Activated CD8-positive, alpha-beta memory T cell treated with anti-CD3 and anti-CD28 coated beads for 1 hour (primary cell): ENCODE measurements at places on chromosomes 4 and X.

DNA sequence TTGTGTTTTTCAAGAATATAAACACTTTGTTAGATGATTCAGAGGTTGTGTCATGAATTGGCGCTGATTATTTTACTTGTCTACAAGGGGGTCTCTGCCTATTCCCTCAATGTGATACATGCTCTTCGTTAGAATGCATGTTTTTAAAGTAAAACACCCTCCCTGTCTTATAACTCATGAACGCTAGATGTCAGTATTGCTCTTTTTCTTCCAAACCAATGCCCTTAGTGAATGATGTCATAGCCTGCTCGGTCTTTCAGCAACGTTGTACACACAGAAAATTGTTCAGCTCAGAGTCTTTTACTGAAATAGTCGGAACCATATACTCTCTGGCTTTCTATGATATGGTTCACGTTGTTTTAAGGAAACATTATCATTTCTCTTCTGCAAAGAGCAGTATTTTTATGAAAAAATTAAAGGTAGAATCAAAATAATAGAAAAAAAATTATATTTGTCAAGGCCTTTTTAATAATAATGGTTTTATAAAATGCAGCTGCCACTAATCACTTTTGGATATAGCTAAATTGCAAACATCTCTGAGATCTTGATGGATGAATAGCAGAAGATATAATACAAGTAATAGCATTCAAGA is 292.9 kb downstream of the TLL1 start:
- no peak for DNase-seq

- DNase-seq = no peak
Observed at GRCh38 chr4:142393127-142393526, 453.0 kb downstream of the INPP4B start.

- no peak for DNase-seq
Observed at GRCh38 chr4:139942241-139942640, 211.7 kb downstream of the MAML3 start.

DNA sequence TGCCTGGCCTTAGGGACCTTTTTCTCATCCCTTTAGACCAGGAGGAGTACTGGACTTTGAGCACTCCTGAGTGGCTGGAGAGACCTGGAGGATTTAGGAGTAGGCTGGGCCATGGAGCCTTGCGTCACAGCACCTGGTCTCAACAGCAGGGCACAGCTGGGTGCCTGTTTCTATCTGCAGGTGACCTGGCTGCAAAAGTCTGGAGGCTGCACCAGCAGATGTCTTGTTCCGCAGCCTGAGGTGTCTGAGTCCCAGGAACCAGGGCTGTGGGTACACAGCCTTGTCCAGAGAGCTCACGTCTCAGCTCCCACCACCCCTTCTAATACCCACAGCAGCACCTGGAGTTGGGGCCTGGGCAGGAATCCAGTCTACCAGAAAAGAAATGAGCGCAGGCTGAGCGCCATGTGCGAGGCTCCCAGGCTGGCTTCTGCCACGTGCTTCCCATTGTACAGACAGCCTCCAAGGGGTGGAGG is 5.0 kb upstream of the NSD2 start:
- DNase-seq = no peak

DNA sequence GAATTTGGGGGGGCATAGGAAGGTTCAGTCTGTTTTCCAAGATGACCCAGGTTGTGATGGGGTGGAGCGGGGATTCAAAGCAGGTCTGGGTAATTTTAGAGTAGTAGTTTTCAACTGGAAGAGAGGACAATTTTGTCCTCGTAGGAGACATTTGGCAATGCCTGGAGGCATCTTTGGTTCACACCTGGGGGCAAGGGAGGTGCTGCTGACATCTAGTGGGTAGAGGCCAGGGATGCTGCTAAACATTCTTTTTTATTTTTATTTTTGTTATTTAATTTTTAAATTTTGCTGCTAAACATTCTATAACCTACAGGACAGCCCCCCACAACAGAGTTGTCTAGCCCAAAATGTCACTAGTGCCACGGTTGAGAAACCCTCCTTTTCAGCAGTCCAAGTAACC is 1.9 kb downstream of the RAB9A start:
- DNase-seq = no peak

DNA sequence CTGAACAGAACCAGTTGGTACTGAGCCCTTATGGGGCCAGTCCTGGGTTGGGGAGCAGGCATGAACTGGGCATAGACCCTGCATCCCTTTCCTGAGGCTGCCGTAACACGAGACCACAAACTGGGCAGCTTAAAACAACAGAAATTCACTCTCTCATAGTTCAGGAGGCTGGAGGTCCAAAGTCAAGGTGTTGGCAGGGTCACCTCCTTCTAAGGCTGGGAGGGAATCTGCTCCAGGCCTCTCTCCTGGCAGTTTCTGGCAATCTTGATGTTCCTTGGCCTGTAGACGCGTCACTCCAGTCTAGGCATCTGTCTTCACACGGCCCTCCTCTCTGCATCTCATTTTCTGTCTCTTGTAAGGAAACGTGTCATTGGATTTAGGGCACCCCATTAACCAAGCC is 19.8 kb upstream of the SORCS2 start:
- no peak for DNase-seq

DNA sequence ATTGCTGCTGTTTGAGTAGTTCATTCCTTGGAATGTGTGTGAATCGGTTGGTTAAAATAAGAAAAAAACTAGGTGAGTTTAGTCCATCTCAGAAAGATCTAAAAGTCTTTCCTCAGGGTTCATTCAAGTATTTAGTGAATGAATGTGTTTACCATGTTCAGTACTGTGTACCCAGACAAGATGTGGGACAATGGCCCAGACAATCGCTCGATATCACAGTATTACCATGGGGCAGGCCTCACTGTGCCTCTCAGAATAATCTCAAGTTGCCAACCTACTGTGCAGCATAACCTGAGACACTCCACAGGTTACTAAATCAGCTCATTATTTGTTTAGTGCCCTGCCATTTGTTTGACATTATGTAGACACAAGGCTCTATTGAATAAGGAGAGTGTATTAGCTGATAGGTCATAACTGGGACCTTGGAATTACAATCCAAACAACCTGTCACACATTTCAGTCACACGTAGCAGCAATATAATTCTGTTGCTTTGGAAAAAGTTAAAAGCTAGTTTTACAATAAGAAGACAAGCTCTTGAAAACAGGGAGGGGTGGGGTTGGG is 24.9 kb upstream of the AMOT start:
- no peak for DNase-seq

GRCh38 chr4:83282049-83282535 is 2.5 kb downstream of the COQ2 start:
- DNase-seq = peak; percentile 21

DNA sequence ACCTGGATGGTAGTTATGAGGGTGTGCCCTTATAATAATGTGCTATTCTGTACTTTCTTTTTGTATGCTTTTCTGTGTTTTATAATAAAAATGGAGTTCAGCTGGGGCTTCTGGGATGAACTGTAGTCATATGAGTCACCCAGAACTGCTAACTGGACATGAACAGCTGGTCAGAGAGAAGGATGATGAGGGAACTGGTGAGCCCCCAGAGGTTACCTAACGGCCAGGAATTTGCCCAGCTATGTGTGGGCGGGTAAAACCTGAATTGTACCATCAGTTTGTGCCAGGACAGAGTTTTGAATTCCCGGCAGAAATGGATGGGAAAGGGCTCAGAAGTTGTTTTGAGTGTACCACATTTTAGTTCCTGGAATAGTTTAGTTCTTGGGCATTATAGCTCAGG is 138.0 kb upstream of the USP9X start:
- DNase-seq = no peak

DNA sequence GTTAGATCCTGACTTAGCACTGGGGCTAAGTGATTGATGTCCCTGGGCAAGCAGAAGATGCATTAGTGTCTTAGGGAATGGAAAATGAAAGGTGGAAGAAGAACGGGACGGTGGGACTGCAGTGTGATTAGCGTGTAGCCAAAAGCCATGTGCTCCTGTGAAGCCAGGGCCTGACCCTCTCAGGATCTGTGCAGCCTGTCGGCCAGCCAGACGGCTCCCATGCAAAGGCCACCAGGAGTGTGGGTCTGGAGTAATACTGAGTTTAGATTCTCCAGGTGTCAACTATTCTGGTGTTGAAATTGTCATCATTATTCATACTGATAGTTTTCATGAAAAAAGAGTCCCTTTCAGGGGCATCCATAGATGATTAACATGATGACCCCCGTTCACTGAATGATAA is 32.0 kb downstream of the REELD1 start:
- DNase-seq = no peak

DNA sequence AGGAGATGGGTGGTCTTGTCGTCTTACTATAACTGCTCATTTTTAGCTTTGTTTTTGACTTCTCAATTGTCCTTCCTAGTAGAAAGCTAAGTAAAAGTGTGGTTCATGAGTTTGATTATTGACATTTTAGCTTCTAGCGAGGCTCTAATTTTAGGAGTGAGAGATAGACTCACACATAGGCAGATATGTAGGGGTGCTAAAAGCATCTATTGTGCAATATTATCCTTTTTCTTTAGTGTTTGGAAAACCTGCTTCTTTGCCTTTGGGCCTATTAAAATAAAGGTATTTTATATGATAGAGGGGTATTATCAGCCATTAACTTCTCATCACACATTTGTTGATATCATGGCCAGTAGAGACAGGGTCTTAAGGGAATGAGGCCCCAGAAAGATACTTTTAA is 195.3 kb downstream of the SPRY1 start:
- DNase-seq = no peak

GRCh38 chr4:32010221-32010620 is 1290.1 kb downstream of the PCDH7 start:
- DNase-seq = no peak

GRCh38 chrX:17828171-17828570 is 32.9 kb downstream of the RAI2 start:
- no peak for DNase-seq

DNA sequence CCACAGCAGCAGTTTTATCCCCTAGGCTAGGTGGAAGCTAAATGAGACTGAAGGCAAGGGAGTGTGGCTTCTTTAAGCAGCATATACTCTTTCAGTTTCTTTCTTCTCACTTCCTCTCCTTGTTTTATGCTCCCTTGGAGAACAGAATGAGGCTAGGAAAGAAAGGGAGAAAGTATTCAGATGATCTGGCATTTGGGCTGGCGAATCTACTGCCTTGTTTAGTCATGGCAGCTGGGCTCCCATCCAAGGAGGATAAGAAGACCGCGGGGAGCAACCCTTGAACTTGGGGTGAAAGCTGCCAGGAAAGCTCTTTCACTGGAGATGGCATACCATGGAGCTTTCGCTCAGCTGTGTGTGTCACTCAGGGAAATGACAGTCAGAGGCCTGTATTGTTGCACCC is 72.1 kb downstream of the ARHGEF38 start:
- DNase-seq = no peak

DNA sequence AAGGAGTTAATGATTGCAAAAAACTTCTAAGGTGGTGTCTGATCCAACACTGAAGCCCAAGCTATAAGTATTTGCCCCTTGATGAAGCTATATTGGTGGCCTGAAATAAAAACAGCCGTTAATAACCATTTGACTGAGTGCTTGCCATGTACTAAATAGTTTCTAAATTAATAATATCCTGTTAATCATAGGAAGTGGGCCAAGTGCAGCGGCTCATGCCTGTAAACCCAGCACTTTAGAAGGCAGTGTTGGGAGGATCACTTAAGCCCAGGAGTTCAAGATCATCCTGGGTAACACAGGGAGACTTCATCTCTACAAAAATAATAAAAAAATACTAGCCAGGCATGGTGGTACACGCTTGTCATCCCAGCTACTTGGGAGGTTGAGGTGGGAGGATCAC is 8.3 kb downstream of the NDP start:
- no peak for DNase-seq

DNA sequence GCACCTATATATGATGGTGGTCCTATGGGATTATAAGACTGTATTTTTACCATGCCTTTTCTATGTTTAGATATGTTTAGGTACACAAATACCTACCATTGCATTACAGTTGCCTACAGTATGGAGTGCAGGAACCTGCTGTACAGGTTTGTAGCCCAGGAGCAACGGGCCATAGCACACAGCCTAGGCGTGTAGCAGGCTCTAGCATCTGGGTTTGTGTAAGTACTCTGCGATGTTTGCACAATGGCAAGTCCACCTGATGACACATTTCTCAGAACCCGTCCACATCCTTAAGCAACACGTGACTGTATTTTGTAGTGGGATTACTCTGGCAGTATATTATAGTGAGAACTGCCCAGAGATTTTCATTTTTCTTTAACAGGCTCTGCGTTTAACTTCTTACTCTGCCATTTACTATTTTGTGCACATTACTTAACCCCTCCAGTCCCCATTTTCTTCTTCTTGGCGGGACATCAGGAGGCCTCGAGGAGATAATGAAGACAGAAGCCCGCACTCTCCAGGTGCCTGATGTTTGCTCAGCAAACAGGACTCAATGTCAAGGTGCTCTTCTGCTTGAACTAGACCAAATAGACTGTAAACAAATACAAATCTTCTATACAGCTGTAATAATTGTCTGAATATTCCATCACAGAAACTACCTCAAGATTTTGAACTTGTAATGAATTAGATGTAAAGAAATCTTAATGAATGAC is 102.0 kb upstream of the PDLIM3 start:
- no peak for DNase-seq

DNA sequence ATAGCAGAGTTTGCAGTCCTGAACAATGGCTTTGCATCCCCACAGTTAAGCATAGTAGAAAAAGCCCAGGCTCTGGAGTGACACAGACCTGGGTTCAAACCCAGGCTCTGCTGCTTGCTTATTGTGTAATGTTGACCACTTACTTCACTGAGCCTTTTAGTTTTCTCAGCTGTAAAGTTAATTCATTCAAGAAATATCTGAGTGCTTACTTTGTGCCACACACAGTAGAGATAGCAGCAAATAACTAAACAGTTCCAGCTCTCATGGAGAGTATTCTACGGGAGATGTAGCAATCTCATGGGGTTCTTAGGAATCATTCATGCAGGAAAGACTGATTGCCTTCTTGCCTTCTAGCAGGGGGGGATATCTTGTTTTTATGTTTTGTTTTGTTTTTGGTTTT is 63.2 kb downstream of the SLC9A6 start:
- DNase-seq = no peak

GRCh38 chr4:108940149-108940548 is 177.3 kb upstream of the ETNPPL start:
- no peak for DNase-seq

GRCh38 chr4:186514271-186514950 is 41.0 kb downstream of the MTNR1A start:
- no peak for DNase-seq

- no peak for DNase-seq
Observed at GRCh38 chrX:52923781-52924241, 26.7 kb downstream of the FAM156B start.

GRCh38 chr4:94177822-94178221 is 29.8 kb upstream of the SMARCAD1 start:
- no peak for DNase-seq

- DNase-seq = no peak
Observed at GRCh38 chr4:1830642-1831228, 25.2 kb downstream of the LETM1 start.

GRCh38 chr4:30724247-30724646 is 4.1 kb downstream of the PCDH7 start:
- no peak for DNase-seq
